Urinary bladder (tissue), 4 donors: ENCODE measurements at places on chromosomes 6 and 20. TPM values are rescaled to one million over a fixed set of nuclear protein-coding genes. Genes with fewer than 3 reads are reported as not detected.

C4B gene
- total RNA-seq: 4.7 TPM

DNA sequence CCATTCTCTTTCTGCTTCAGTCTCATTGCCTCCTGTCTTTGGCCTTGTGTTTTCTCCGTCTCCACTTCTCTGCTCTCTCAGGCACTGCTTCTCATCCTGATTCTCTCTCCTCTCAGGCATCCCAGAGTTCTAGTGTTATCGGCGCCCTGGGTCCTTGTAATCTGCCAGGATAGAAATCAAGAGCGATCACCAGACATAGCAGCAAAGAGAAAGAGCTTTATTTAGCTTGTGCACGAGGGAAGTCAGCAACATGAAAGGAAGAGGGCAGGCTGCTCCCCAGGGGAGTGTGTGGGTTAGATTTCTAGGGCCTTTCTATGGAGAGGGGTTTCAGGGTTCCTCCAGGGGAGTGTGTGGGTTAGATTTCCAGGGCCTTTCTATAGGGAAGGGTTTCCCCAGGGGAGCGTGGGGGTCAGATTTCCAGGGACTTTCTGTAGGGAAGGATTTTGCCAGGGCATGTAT, 32.5 kb downstream of the SUN5 start:
- DNase-seq: no peak

- DNase-seq: no peak
These were observed 593.4 kb downstream of the QKI start for GRCh38 chr6:164007881-164008280.

- DNase-seq: no peak
These were observed 4.2 kb upstream of the BMP6 start for GRCh38 chr6:7721649-7722048.

GRCh38 chr20:9478771-9479170, 35.6 kb upstream of the LAMP5 start:
- no peak for DNase-seq

DNA sequence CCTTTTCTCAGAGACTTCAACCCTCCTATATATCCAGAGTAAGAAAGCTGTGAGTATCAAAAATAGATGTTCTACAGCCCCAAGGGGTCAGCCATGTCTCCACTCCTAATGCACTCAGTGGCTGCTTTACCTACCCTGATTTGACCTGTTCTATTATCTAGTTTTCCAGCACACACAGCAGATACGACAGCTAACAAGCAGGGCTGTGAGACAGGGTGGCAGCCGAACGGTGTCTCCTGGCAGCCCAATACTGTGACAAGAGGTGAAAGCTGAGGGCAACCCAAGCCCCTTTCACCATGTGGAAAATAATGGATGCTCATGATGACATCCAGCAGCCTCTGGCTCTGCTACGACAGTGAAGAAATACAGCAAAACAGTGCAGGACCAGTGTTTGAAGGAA, 67.9 kb downstream of the KIF13A start:
- DNase-seq: no peak

LCA5 gene
- total RNA-seq: 23.3 TPM

- no peak for DNase-seq
These were observed 326.5 kb upstream of the RUNX2 start for GRCh38 chr6:45001663-45002062.

- DNase-seq: no peak
These were observed 8.5 kb upstream of the GDF5 start for GRCh38 chr20:35446356-35447078.

DNA sequence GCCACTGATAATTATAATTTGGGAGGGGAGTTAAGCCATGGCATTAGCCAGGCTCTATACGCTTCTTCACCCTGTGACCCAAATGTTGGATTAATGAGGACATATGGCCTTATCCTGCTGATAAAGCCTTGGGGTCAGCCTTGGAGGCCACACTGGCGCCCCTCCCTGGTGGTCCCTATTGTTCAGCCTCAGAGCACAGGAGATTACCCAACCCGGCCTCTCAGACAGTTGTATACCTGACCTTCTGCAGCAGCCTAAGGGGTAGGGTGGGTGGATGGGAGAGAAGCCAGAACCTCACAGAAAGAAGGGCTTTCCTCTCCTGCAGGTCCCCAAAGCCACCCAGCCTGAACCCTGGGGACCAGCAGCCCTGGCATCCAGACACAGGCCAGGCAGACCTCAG, 76.8 kb downstream of the LINC00237 start:
- DNase-seq: no peak

DNA sequence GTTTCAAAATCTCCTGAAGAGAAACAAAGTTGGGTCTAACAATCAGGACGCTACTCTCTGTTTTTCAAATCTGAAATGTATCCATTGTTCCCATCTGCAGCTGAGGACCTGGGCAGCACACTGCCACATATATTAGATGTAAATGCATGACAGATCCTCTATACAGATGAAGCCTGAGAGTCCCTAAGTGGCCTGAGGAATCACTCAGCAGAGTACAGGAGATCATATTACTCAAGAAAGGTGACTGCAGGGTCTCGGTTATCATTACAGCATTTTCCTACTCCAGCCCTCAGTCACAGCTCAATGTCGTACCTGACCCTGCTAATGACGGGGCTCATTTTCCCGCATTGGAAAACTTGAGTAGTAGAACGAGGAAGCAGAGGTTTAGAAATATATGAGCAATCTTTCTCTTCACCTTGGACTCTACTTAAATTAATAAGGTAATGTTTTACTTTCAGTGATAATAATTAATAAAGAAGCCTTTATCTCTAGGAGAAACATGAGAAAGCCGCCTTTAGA, 256.2 kb upstream of the IRAK1BP1 start:
- no peak for DNase-seq

DNA sequence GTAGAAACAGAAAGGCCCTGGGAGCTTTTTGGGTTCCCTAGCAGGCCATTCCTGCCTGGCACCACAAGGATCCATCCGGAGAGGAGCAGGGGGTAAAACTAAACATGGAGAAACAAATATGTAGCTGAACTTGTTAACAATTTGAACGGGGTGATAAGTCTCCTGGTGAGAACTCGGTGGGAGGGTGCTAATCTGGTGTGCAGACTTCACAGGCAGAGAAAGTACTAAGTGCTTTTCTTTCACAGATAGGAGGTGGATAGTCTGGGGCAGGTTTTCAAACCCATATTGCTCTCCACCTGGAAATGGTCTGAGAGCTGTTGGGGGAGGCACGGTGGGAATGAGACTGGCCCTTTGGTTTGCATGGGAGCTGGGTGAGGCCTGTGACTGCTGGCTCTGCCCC, 196.3 kb upstream of the FUT9 start:
- DNase-seq: no peak
